ENCODE measurements at places on chromosomes 3 and 15. TPM values are rescaled to one million over a fixed set of nuclear protein-coding genes. Genes with fewer than 3 reads are reported as not detected.

- peak; percentile 88 for DNase-seq
Observed at GRCh38 chr15:40047415-40048210, 8.6 kb upstream of the SRP14 start.

DNA sequence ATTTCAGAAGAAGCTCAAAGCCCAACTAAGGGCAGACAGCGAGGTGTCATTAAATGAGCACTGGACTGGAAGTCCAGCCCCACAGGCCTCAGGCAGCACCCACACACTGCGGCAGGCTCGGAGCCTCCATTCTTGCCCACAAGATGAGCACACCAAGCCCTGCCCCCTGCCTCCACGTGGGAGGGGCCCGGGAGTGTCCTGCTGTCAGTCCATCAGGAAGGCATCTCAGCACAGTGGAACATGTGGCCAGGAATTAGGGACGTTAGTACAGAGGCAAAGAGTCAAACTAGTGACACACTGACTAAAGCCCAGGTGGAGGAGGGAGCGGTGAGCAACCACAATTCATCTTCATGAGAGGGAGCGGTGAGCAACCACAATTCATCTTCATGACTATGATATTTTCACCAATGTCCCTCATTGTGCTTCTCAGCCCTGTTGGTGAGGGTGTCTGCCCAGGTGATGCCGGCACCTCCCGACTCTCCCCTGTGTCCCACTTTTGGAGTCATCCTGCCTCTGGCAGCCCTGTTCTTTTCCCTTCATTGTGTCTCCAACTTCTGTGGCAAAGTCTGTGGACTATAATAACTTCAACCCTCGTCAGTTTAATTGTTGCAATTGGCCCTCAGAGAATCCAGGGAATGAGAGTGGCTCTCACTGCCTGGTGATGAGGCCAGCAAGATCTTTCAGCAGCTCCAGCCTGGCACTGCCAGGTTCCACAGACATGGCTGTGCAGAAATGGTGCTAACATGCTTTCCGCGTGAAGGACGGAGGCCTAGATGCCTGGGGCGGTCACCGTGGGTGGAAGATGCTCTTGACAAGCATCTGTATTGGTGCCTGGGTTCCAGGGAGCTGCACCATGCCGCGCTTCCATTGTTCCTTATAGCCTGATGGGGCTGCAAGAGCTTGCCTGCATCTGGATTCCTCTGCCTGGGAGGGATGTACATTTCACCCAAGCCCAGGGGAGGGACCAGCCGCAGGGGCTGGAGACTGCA, 23.1 kb upstream of the SKOR1 start:
- DNase-seq = no peak

DNA sequence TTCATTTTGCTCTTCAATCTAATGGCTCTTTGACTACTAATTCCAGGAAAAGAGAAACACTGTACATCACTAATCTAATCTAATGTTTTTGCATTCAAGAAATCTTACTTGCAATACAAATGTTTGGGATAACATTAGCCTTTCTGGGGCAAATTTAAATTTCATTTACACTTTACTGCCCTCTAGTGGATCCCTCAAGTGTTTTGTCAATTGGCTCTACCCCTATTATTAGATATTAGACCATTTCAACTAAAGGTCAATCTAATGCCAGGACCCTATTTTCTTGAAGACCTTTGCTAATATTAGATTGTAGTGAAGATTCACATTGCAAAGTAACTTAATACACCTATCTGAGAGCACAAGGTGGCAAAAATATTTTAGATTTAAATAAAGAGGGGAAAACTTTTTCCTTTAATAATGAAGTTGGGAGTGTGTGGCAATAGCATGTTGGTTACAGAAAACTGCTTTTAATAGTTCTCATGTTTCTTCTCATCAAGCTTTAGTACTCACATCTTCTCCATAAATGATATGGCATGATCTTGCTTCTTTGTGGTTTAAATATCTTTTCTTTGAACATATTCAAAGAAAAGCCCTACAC, 5.0 kb downstream of the C2CD4A start:
- DNase-seq = peak; percentile 50

GRCh38 chr3:29410660-29411405, 130.0 kb downstream of the RBMS3 start:
- DNase-seq = no peak

GRCh38 chr15:40843885-40844695, at the start of gene SPINT1:
TSS of gene SPINT1 (plus strand) at chr15:40844048. CDS start at chr15:40844555, 507 bp downstream.
- DNase-seq = peak; percentile 62

DNA sequence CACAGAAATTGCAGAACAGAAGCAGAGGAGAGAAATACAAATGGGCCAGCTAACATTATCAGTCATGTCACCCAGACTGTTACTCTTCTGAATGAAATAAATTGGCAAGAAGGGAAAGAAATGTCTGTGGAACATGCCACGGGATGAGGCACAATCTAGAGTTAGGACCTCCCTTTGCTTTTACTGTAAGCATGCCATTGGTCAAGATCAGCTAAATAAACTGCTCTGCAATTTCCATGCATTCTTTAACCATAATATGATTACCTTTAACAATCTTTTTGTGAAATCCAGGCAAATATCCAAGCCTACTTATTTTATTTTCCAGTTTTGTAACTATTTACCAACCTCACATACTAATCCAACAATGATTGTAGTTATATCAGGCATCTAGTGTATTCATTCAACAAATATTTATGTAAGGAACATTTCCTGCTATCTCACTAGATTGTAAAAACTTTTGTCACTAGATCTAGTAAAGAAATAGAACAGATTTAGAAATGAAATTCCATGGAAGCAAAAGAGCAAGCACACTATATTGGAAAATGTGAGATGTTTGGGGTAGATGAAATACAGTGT, 383.4 kb downstream of the MECOM start:
- no peak for DNase-seq

GRCh38 chr15:66374179-66374578, 12.5 kb upstream of the MAP2K1 start:
- no peak for DNase-seq

- peak; percentile 75 for DNase-seq
Observed at GRCh38 chr3:107421170-107421792, 44.0 kb downstream of the CCDC54 start.

ROPN1 gene
- total RNA-seq = not detected

Data from bronchial epithelial cell (primary cell).